ENCODE measurements at places on chromosomes 2 and 18. TPM values are rescaled to one million over a fixed set of nuclear protein-coding genes. Genes with fewer than 3 reads are reported as not detected.

The IGFBP5 gene
- total RNA-seq, result 0.20 TPM

DNA sequence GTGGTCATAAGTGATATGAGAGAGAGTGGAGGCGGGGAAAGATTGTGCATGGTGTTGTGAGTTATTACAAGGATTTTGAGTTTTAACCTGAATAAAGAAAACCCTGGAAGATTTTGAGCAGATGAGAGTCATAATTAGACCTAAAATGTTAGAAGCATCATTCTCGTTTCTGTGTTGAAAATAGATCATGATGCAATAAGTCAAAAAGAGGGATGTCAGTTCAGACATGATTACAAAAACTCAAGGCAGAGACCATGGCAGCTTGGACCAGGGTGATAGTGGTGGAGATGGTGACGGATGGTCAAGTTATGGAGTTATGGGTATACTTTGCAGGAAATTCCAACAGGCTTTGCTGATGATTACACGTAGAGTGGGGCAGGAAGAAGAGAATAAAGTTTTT, 267.2 kb downstream of the CDH20 start:
- no peak for DNase-seq

DNA sequence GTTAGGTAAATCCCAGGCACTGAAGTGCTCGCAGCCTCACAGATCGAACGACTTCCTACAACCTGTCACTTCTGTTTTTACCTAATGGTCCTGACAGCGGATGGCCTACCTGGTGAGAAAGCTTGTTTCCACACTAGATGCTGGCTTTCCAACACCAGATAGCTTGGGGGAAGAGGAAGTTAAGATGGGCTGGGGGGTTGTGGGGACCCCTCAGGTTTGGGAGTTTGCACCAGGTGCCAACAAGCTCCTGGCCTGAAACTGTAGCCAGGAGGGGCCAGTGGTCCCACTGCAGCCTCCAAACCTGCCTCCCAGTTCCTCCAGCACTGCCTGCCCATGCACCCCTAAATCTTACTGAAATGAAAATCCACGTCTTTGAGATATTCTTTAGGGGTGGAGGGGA, 3.9 kb downstream of the TMEM185B start:
- DNase-seq, result no peak

The SFTPB gene
- not detected for total RNA-seq

DNA sequence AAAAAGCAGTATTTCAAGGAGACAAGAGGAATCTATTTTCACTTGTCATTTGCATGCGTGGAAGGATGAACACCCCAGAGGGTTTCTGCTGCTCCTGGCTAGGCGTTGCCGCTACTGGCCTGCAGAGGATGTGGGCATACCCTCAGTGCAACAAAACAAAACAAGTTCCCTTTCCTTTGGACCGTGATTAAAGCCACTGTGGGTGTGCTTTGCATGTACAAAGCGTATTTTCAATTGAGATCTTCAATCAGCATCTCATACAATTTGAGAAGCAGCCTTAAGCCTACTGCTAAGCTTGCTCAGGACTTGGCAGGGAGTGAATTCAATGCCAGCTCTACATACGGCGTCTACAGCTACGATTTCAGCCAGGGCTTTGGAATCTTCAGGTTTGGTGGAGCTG, 298.4 kb downstream of the LPIN1 start:
- DNase-seq, result no peak

GRCh38 chr2:207327513-207327912, 161.8 kb upstream of the KLF7 start:
- no peak for DNase-seq
